ENCODE measurements at places on chromosomes 7 and 10. TPM values are rescaled to one million over a fixed set of nuclear protein-coding genes. Genes with fewer than 3 reads are reported as not detected.

DNA sequence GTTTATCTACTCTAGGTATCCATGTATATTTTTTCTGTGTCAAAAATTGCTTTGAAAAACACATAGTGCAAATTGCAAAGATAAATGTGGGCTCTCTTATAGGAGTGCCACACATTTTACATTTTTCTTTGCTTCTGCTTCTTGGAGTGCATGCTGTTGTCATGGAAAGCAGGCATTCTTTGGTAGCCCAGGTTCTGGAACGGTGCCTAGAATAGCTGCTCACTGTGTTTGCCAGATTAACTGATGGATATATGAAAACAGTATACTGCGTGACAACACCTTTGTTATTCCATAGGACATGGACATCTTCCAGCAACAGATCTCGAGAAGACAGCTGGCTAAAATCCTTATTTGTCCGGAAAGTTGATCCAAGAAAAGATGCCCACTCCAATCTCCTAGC lies 13.4 kb downstream of the NIPSNAP2 start:
- H3K27ac ChIP-seq = no peak overlapping the region
- DNase-seq = no peak
- H3K36me3 ChIP-seq = peaks cover 36% of the 10 kb centered on the region
- H3K4me1 ChIP-seq = no peaks in the 10 kb centered on the region

- peaks cover 11% of the 10 kb centered on the region for H3K36me3 ChIP-seq
- no peaks in the 10 kb centered on the region for H3K27me3 ChIP-seq
- H3K4me3 ChIP-seq = no peak overlapping the region
- peaks cover 58% of the 10 kb centered on the region for H3K4me1 ChIP-seq
- no peak for DNase-seq
- H3K27ac ChIP-seq = peak overlapping the region; percentile 62
Observed at GRCh38 chr10:103652599-103653281, 159.2 kb downstream of the NEURL1 start.

- H3K36me3 ChIP-seq = no peaks in the 10 kb centered on the region
- DNase-seq = no peak
- H3K27ac ChIP-seq = no peak overlapping the region
- H3K4me3 ChIP-seq = no peak overlapping the region
- no peaks in the 10 kb centered on the region for H3K27me3 ChIP-seq
Observed at GRCh38 chr10:112139176-112139575, 44.4 kb downstream of the GPAM start.

- DNase-seq = no peak
- H3K27me3 ChIP-seq = peaks cover 2% of the 10 kb centered on the region
- H3K27ac ChIP-seq = no peak overlapping the region
- H3K36me3 ChIP-seq = peaks cover 12% of the 10 kb centered on the region
- H3K4me3 ChIP-seq = no peak overlapping the region
- peaks cover 6% of the 10 kb centered on the region for H3K4me1 ChIP-seq
Observed at GRCh38 chr7:47181746-47182361, 400.1 kb downstream of the TNS3 start.

DNA sequence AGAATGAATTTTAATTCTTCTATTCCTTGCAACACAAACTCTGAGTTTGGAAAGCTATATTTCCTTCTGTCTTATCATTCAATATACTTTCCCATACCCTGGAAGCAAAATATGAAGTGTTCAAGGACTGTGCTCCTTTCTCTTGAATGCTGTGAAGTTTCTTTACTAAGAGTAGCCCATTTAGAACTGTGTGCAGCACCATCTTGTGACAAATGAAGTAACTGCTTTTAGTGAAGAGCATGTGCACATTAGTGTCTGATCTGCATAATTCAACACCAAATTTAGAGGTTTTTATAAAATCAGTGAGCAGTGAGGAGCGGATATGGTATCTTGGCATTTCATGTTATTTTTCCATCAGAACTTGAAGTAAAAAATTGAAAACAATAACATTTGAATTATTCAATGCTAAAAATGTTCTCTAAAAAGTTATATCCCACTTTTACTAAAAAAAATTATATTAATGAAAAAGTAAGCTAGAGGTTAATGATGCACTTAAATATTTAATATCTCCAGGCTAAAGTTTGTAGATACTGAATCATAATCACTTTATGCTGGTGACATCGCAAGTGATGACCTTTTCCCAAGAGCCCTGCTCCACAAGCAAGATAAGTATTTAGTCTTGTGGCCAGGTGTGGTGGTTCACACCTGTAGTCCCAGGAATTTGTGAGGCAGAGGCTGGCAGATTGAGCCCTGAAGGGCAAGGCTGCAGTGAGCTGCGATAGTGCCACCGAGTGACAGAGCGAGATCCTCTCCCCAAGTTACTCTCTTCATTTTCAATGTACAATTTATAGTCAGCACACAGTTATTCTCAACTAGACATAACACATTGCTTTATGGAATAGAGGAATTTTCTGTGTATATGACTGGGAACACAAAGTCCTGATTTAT lies 108.8 kb upstream of the PCLO start:
- H3K27me3 ChIP-seq = no peaks in the 10 kb centered on the region
- no peaks in the 10 kb centered on the region for H3K36me3 ChIP-seq
- H3K27ac ChIP-seq = no peak overlapping the region

DNA sequence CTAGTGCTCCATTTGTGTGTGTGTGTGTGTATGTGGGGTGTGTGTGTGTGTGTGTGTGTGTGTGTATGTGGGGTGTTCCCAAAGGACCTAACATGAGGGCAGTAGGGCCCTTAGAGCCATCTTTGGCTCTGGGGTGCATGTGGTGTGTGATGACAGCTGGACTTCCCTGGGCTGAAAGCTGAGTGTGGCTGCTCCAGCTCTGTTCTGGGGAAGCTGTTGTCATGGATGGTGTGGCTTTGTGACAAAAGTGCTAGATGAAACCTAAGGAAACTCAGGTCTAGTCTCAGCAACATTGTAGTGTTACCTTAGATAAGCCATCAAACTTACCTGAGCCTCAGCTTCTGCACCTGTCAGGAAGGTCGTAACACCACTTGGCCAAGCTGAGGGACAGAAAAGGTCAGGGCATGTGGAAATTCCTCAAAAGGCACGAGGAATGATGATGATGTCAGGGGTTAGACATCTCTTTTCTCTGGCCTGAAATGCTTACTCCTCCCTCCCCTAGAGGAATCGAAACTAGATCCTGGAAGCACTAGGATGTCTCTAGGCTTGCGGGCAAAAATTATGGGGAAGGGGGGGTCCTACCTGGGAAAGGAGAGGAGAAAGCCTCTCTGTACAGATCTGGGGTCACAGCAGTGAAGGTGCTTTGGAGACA lies 115.4 kb downstream of the RPS24 start:
- no peak overlapping the region for H3K4me3 ChIP-seq
- H3K36me3 ChIP-seq = no peaks in the 10 kb centered on the region
- DNase-seq = no peak
- no peaks in the 10 kb centered on the region for H3K4me1 ChIP-seq
- H3K27me3 ChIP-seq = peaks cover 11% of the 10 kb centered on the region
- no peak overlapping the region for H3K27ac ChIP-seq

GRCh38 chr7:151810441-151811232 lies 66.3 kb downstream of the PRKAG2 start:
- peaks cover 26% of the 10 kb centered on the region for H3K4me1 ChIP-seq
- no peak for DNase-seq
- H3K27ac ChIP-seq = no peak overlapping the region
- peaks cover 28% of the 10 kb centered on the region for H3K27me3 ChIP-seq
- H3K4me3 ChIP-seq = no peak overlapping the region

GRCh38 chr7:140402178-140402835 lies 1.6 kb upstream of the RAB19 start:
- peaks cover 3% of the 10 kb centered on the region for H3K36me3 ChIP-seq
- H3K27me3 ChIP-seq = no peaks in the 10 kb centered on the region
- peak overlapping the region; percentile 2 for H3K4me3 ChIP-seq
- DNase-seq = no peak
- H3K4me1 ChIP-seq = peaks cover 34% of the 10 kb centered on the region

DNA sequence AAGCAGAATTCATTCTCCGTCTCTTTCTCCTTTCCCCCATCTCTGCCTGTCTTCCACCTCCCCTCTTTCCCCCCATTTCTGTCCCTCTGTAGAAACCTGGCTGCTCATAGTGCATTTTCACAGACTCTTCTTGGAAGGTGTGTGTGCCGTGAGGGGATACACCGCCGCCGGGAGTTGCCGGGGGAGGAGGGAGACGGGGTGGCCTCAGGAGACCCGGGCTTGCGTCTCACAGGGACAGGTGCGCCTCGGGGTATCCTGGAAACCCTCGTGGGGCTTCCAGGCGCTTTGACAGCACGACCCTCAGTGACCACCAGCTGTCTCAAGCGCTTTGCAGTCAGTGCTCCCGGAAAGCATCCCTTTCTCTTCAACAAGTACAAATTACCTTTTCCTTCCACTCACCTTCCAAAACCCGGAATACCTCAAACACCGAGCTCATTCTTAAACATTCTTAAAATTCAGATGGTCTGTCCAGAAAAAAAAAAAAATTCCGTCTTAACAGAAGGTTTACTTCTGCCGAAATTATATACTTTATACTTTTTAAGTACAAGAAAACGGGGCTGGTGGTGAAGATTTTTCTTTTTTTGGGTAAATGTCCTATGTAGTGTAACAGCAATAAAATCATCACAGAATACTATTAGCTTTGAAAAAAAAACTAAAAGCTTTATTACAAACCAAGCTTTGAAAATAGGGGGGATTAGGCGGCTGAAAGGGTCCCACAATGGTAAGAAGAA lies 8.2 kb downstream of the EMX2 start:
- H3K27me3 ChIP-seq = peaks cover 100% of the 10 kb centered on the region
- no peak overlapping the region for H3K4me3 ChIP-seq
- no peak for DNase-seq
- peaks cover 60% of the 10 kb centered on the region for H3K4me1 ChIP-seq
- no peaks in the 10 kb centered on the region for H3K36me3 ChIP-seq

GRCh38 chr10:118501171-118501570 lies 94.3 kb downstream of the PRLHR start:
- H3K36me3 ChIP-seq = no peaks in the 10 kb centered on the region
- H3K27me3 ChIP-seq = no peaks in the 10 kb centered on the region
- H3K27ac ChIP-seq = no peak overlapping the region
- DNase-seq = no peak
- H3K4me3 ChIP-seq = no peak overlapping the region

DNA sequence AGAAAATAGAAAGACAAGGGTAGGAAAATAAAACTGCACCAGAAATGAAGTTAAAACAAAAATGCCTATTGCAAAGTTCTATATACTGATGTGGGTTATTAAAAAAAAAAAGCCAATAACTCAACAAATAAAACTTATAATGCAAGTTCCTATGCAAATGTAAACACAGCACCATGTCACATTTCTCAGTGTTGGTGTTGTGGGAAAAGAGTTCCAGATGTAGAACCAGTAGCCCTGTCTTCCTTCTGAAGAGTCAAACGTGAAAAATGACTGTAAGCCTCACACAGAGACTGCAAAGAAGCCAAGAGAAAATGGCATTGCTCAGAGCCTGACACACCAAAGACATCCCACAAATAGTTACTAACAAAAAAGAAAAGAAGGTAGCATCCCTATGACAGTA lies 10.1 kb downstream of the PON2 start:
- H3K4me1 ChIP-seq = peaks cover 18% of the 10 kb centered on the region
- no peak overlapping the region for H3K4me3 ChIP-seq
- H3K36me3 ChIP-seq = peaks cover 5% of the 10 kb centered on the region
- no peaks in the 10 kb centered on the region for H3K27me3 ChIP-seq

DNA sequence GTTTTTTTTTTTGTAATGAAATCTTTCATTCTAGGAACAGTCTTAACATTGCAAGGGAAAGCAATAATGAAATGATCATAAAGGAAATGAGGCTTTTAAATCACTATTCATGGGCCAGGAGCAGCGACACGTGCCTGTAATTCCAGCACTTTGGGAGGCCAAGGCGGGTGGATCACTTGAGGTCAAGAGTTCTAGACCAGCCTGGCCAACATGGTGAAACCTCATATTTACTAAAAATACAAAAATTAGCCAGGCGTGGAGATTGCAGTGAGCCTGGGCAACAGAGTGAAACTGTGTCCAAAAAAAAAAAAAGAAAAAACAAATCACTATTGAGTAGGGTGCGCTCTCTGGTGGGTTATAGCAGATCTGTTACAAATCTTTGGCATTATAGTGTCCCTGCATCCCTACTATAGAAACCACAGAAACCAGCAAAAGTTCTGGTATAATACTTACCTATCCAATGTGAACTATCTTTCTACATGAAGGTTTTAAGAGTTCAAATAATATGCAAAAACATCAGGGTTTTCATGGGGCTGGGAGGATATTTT lies 72.1 kb downstream of the GLI3 start:
- no peak for DNase-seq
- no peak overlapping the region for H3K27ac ChIP-seq
- no peak overlapping the region for H3K4me3 ChIP-seq
- H3K4me1 ChIP-seq = peaks cover 17% of the 10 kb centered on the region
- no peaks in the 10 kb centered on the region for H3K36me3 ChIP-seq
- H3K27me3 ChIP-seq = no peaks in the 10 kb centered on the region

GRCh38 chr7:94584113-94584512 lies 71.8 kb downstream of the SGCE start:
- H3K4me1 ChIP-seq = no peaks in the 10 kb centered on the region
- no peaks in the 10 kb centered on the region for H3K27me3 ChIP-seq
- H3K36me3 ChIP-seq = peaks cover 13% of the 10 kb centered on the region
- no peak for DNase-seq

GRCh38 chr7:107945332-107945731 lies 54.3 kb downstream of the DLD start:
- peaks cover 44% of the 10 kb centered on the region for H3K36me3 ChIP-seq
- DNase-seq = no peak
- no peaks in the 10 kb centered on the region for H3K27me3 ChIP-seq
- H3K27ac ChIP-seq = no peak overlapping the region
- H3K4me1 ChIP-seq = no peaks in the 10 kb centered on the region
- no peak overlapping the region for H3K4me3 ChIP-seq

GRCh38 chr7:81499262-81500116 lies 270.4 kb downstream of the HGF start:
- peaks cover 28% of the 10 kb centered on the region for H3K4me1 ChIP-seq
- no peak overlapping the region for H3K4me3 ChIP-seq
- H3K27me3 ChIP-seq = no peaks in the 10 kb centered on the region

DNA sequence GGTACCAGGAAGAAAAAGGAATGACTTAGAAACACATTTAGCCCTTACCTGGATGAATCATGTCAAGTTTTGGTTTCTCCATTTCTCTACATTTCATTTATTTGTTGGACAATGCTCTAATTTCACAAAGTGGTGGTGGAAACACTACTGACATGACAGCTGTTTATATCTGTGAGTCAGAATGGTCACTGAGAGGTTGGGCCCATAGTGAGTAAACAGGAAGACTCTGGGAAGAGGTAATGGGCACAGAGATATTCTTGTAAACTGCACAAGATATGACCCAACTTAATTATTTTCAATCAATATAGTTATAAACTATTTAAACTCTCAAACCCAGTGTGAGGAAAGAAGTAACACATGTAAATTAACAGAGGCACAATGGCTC lies 176.3 kb upstream of the MEOX2 start:
- DNase-seq = no peak
- no peaks in the 10 kb centered on the region for H3K27me3 ChIP-seq
- no peaks in the 10 kb centered on the region for H3K36me3 ChIP-seq
- H3K27ac ChIP-seq = no peak overlapping the region
- no peak overlapping the region for H3K4me3 ChIP-seq

GJC3 gene
- total RNA-seq = 3.7 TPM

TMEM213 gene
- total RNA-seq = 0.11 TPM

TMEM229A gene
- 0.27 TPM for total RNA-seq

GBX1 gene
- 0.27 TPM for total RNA-seq

GIMAP8 gene
- 0.09 TPM for total RNA-seq

ESYT2 gene
- total RNA-seq = 61.1 TPM

BEND7 gene
- 15.8 TPM for total RNA-seq

SPDYE2 gene
- total RNA-seq = 0.15 TPM

WDR86 gene
- total RNA-seq = 24.4 TPM

CREB5 gene
- total RNA-seq = 1.1 TPM

UNCX gene
- not detected for total RNA-seq

GRID1 gene
- total RNA-seq = 0.37 TPM

DENND2A gene
- 10.0 TPM for total RNA-seq
